ENCODE measurements at places on chromosomes 12 and 14.

DNA sequence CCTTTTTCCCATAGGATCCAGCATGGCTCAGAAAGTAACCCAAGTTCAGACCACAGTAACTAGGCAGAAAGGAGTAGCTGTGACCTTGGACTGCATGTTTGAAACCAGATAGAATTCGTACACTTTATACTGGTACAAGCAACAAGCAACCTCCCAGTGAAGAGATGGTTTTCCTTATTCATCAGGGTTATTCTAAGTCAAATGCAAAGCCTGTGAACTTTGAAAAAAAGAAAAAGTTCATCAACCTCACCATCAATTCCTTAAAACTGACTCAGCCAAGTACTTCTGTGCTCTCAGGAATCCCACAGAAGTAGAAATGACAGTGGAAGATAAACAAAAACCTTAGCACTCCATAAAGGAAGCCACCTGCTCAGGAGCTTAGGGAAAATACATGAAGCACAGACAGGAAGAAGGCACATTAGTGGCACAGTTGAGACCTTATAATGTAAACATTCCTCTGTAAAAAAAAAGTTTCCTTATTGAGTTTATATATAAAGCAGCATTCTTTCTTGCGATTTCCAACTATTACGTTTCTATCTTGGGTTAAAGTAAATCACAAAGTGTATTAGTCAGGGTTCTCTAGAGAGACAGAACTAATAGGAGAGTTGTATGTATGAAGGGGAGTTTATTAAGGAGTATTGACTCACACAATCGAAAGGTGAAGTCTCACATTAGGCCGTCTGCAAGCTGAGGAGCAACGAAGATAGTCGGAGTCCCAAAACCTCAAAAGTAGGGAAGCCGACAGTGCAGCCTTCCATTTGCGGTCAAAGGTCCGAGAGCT lies 398.4 kb downstream of the DAD1 start:
- no peak for DNase-seq

DNA sequence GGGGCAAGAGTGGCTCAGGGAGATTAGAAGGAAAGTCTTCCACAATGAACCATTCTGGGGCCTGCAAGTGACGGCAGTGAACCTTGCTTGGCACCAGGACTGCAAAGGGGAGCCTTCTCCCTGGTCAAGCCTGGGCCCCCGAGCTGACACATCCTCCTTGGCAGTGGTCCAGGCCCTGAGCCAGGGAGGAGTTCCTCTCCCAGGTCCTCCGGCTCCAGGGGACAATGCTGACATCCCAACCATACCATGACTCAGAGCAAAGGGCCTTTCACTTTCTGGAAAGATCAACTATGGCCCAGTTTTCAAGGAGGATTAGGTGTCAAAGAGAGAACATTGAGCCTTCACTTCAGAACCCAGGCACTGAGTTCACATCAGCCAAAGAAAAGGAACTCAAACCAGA lies 756.5 kb upstream of the TBX3 start:
- DNase-seq: peak; percentile 65

- no peak for DNase-seq
These were observed 41.4 kb downstream of the ACTN1 start for GRCh38 chr14:68937471-68938270.

- DNase-seq: no peak
These were observed 2.6 kb downstream of the IRAK3 start for GRCh38 chr12:66191547-66192126.

GRCh38 chr12:14427929-14428328 lies 62.4 kb downstream of the ATF7IP start:
- DNase-seq: no peak

- DNase-seq: no peak
These were observed 12.2 kb downstream of the PYM1 start for GRCh38 chr12:55915482-55915859.

DNA sequence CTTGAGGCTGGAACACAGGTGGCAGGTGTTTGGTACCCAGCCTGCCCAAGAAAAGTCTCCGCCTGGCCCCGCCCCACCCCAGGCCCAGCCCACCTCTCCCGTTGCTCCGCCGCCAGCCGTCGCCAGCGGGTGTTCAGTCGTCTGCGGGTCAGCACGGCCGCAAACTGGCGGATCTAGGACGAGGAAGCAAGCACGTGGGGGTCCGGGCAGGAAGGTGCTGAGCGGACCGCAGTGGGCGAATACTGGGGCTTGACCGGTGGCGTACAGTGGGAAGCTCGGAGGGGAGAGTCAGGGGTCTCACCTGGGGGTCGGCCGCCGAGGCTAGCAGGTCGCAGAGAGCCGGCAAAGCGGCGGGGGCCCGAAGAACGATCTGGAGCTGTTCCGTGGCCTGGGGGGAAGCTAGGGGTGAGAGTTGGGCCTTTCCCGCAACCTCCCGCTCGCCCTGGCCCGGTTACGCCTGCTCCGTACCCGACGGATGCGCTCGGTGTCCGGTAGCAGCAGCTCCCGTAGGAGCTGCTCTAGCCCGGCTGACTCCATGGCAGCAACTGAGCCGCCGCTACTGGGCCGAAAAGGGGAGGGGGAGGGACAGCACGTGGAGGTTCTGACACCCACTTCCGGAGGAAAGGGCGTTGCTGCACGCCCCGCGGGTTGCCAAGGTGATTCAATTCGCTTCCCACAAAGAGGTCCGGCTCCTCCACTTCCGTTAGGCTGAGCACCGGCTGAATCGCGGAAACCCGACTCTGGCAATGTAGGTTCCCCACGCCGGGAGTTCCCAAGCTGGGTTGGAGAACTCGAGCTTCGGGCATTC lies at the start of gene IPO4:
Gene IPO4, minus strand, starts transcription at position 566 of the 808 bp plus-strand sequence. Its CDS starts 29 bp downstream, at position 537.
- DNase-seq: peak; percentile 96

DNA sequence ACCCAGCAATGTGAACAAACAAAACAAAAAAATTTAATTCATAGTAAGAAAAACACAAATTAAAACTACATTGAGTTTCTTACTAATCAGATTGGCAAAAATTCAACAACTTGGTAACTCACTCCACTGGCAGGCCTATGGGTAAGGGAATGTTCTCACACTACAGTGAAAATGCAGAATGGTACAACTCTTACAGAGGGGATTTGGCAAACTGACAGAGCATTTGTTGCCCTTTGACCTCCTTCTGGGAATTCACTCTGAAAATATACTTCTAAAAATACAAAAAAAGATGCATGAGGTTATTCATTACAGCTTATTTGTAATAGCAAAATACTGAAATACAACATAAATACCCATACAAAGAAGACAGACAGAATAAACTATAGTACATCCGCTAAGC lies 32.8 kb downstream of the ABCD2 start:
- no peak for DNase-seq

DNA sequence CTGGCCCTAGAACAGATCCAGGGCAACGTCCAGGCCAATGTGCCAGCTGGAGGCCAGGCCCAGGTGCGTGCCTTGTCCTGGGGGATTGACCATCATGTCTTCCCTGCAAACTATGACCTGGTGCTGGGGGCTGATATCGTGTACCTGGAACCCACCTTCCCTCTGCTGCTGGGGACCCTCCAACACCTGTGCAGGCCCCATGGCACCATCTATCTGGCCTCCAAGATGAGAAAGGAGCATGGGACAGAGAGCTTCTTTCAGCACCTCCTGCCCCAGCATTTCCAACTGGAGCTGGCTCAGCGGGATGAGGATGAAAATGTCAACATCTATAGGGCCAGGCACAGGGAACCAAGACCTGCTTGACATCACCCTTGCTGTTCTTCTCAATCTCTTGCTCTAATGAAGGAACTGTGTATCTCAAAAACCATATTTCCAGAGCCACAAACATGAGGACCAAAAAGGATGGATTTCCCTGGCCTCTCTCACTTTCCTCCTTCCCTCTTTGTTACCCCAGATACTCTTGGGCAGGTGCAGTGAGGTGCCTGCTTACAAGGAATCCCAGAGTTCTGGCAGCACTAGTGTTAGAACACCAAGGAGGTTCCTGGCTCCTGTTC lies 2.2 kb upstream of the TSFM start:
- no peak for DNase-seq

DNA sequence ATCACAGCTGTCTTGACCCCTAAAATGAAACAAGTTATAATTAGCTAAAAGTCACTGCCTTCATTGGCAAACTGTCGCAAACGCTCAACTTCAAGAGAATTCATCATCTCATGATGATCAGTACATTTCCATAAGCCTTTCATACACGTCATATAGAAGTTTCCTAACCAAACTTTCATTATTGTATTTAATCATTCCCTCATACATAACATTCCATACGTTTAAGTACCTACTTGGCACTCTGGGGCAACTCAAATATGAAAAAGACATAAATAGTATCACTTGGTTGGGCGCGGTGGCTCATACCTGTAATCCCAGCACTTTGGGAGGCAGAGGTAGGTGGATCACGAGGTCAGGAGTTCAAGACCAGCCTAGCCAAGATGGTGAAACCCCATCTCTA lies 12.4 kb upstream of the PPP2R5E start:
- no peak for DNase-seq

DNA sequence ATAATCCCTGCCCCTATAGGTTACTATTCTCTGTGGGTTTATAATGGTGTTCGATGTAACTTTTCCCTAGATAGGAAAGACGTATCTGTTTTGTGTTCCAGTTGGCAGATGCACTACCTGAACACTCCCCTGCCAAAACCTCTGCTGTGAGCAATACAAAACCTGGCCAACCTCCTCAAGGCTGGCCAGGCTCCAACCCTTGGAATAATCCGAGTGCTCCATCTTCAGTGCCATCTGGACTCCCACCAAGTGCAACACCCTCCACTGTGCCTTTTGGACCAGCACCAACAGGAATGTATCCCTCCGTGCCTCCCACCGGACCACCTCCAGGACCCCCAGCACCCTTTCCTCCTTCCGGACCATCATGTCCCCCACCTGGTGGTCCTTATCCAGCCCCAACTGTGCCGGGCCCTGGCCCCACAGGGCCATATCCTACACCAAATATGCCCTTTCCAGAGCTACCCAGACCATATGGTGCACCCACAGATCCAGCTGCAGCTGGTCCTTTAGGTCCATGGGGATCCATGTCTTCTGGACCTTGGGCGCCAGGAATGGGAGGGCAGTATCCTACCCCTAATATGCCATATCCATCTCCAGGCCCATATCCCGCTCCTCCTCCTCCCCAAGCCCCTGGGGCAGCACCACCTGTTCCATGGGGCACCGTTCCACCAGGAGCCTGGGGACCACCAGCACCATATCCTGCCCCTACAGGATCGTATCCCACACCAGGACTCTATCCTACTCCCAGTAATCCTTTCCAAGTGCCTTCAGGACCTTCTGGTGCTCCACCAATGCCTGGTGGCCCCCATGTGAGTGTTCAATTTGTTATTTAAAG lies 11.3 kb downstream of the MAPK1IP1L start:
- DNase-seq: no peak

DNA sequence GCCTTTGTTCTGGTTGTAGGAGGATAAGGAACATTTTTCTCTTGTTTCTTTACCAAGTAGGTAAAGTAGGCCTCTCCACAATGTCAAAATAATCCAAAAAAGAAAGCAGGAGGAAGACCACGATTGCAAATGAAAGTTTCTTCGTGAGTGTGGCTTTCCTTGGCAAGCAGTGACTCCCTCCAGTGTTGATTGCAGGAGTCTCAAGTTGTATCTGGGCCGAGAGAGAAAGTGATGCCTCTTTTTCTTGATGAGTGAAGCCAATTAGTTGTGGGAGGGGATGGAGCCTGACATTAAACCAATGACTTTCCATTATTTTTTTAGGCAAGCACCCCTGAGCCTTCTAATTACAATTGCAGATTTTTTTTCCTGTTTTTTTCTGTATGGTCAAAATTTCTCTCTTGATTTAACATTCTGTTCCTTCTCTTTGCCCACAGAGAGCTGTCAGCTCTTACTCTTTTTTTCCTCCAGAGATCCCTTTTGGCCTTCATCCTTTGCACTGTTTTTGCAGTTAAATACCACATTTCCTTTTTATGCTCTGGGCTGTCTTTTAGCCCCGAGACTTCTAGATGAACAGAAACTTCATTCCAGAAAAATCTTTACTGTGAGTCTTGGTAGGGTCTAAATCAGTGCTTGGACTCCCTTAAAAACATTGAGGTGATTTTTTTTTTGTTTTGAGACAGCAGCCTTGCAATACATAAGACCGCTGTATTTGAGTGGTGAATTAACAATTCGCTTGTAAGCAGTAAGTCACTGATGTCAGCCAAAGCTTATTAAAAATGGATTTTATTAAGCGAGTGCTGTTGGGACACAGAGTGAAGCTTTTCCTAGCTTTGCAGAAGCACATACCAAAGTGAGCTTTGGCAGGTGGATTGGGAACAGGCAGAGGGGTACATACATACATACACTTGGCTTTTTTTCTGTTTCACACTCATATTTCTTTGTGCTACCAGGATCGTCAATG lies 15.8 kb downstream of the FBXW8 start:
- no peak for DNase-seq

- DNase-seq: no peak
These were observed 20.2 kb downstream of the P2RX2 start for GRCh38 chr12:132638541-132639408.

GRCh38 chr14:50085570-50086320 lies 30.6 kb downstream of the VCPKMT start:
- DNase-seq: no peak

DNA sequence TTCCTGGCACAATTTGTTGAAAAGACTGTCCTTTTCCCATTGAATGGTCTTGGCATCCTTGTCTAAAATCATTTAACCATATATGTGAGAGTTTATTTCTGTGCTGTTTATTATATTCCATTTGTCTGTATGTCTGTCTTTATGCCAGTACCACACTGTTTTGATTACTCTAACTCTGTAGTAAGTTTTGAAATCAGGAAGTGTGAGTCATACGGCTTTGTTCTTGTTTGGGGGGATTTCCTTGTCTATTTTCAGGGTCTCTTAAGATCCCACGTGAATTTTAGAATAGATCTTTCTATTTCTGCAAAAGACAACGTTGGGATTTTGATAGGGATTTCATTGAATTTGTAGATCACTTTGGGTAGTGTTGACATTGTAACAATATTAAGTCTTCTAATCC lies 88.5 kb downstream of the MYRFL start:
- DNase-seq: no peak

DNA sequence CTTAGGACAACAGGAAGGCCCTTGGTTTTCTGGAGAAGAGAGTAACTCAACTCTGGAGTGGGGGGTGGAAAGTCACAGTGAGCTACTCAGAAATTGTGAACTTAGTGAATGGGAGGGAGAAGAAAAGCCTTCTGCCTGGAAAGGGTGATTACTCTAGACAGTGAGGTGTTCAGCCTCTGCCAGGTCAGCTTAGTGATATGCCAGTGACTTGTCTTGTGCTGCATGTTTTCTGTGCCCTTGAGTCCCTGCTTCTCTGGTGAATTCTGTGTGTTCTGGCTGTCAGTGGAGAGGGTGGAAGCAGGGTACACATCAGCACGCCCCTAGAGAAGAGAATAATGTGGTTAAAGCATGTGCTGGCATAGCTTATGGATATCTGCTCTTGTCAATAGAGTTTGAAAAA lies 13.4 kb downstream of the ATP23 start:
- no peak for DNase-seq

DNA sequence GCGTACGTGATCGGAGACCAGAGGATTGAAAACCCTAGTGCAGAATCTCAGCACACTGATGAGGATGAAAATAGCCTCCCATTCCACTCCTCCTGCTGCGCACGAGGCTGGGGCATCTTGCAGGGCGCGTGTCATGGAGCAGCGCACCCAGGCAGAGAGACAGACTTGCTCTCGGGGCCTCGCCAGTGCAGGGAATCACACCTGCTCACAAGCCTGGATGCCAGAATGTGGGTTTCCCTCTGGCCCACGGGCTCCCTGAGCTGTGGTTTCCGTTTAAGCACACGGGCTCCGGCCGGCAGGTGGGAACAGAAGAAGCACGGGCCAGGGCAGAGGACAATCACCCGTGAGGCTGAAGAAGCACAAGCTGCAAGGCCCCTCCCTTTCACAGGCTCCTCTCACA lies 2.0 kb downstream of the FGF6 start:
- DNase-seq: no peak
